Esophagus muscularis mucosa (tissue), 4 donors: ENCODE measurements at places on chromosomes 4 and X. TPM values are rescaled to one million over a fixed set of nuclear protein-coding genes. Genes with fewer than 3 reads are reported as not detected.

DNA sequence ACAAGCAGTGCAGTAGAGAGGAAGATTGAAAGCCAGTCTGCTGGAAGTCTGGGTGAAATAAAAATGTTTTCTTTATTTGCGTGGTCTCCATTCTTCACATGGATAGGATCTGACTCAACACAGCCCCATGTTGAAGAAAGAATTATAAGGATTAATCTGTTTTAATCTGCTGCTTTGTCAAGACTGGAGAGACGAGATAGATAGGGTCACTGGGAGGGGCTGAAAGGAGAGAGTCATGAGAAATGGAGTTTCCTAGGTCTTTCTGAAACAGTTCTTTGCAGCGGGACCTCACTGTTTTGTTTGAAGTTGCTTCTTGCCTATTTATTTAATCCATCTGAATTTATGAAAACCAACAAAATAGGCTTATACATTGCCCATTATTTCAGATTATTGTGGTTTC, 32.4 kb upstream of the RHOH start:
- no peak for DNase-seq

DNA sequence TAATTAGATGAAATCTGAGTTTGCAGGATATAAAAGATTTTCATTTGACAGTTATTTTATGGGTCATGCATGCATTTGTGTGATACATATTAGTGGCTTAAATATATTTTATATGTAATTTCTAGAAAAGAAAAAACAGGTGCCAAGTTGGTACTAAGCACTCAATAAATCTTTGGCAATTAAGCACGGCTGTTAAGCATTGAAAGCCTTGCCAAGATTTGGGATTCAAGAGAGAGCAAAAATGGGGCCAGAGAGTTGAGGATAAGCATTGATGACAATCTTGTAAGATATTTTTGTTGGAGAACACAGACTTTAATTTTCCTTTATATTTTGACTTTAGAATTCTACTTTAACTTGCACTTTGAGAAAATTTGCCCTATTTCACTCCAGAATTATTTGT, 249.8 kb upstream of the MAD2L1 start:
- no peak for DNase-seq

HPGD gene
- 63.3 TPM for total RNA-seq

ARX gene
- total RNA-seq: not detected

DNA sequence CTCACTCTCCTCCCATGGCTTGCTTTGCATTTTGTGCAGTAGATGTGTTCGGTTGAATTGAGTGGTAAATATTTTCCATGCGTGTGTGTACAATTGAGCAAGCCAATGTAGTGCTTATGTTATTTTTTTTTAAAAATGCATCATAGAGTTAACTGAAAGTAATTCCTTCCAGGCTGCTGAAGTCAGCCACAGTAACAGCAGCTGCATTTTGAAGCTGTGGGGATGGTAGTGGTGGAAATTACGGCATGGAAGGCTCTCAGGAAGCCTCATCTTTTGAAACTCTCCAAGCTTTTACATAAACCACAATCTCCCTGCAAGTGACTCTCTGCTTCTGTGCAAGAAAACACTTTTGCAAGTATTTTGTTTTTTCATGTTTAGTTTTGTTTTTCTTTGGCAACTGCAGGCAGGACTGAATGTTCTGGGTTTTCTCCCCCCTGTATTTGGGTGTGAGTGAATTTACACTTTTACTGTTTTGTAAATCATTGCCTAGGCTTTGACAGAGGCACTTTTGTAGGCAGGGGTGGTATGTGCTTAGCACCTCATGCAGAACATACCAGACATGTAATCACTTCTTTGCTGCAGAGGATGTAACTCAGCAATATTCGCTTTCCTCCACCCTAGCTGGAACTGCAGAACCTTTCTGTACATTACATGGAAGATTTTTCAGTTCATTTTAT, 56.2 kb downstream of the LRRC66 start:
- DNase-seq: no peak

CHIC2 gene
- total RNA-seq: 40.4 TPM

SULT1B1 gene
- 0.34 TPM for total RNA-seq

MAGEC3 gene
- total RNA-seq: not detected

TMSB15A gene
- not detected for total RNA-seq

DNA sequence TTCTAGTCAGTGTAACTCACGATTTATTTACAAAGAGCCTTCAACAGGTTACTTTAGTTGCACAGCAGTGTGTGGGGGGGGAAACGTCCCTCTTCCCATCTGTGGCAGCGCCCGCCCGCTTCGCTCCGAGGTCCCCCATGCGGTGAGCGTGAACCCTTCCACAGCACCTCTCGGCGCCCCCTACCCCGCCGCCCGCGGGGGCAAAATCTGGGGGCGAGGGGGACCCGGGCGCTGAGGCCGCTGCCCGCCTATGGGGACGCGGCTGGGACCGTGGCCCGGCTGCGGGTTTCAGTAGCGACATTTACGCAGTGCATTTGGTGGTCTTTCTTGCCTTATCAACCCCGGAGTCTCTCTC, 6.4 kb downstream of the NKX6-1 start:
- DNase-seq: no peak

CCNA2 gene
- 0.98 TPM for total RNA-seq

DNA sequence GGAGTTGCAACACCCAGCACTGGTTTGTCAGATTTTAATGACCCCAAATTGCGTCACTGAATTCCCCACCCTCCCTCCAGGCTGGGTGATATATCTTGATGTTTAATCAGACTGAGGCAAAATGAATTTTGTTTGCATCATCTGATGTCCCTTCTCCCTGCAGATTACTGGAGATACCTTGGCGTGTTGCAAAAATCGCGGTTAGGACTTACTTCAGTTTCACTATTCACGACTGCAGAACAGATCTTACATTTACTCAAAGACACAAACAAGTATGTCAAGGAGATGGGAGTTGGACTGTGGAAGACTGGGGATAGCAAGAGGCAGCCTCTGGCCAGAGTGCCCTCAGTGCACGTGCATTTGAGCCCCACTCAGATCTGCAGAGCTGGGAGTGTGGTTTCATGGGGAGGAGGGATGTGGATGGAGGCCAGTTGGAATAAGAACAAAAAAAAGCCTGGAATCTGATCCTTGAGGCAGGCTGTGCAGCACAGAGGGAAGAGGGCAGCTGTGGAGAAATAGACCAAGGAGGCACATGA, 92.2 kb upstream of the MTM1 start:
- no peak for DNase-seq

GRCh38 chr4:189767941-189768340, 172.7 kb upstream of the FRG1 start:
- DNase-seq: no peak

PLK4 gene
- total RNA-seq: 1.7 TPM

GRCh38 chr4:84342161-84342560, 156.9 kb downstream of the NKX6-1 start:
- no peak for DNase-seq

DNA sequence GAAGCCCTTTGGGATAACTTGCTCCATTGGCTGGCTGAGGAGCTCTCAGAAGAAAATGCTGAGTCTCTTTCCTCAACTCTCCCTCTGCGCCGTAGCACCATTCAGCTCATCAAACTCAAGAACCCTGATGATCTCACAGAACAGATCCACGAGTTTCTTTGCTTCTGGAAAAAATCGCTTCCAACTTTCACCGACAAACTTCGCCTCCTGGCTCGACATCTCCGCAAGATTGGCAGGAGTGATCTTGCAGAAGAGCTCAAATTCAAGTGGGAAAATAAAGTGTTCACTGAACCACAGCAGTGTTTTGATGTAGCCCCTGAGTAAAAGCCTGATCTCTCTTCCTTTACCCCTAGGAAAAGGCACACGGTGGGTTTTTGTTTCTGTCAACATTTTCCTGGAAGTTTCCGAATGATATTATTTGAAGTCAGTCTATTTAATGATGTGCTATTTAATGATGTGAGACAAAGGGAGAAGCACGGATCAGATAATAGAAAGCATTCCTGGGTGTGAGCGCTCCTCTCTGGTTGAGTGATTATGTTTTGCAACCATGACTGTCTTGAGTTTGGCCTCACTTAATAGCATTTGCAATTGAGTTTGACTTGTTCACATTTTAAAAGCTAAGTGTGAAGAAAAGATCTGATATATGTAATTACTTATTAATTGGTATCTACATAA, 62.2 kb downstream of the DTHD1 start:
- no peak for DNase-seq

ZNF718 gene
- total RNA-seq: 5.6 TPM
